Osteoblast (primary cell): ENCODE measurements at places on chromosomes 11 and 22. TPM values are rescaled to one million over a fixed set of nuclear protein-coding genes. Genes with fewer than 3 reads are reported as not detected.

Gene GAB4
- not detected in 2 replicates for total RNA-seq

Gene SYCE3
- total RNA-seq = not detected in 2 replicates

Gene ZP1
- total RNA-seq = under 0.01 and 0.36 TPM in 2 replicates

Gene MMP27
- total RNA-seq = not detected in 2 replicates

Gene MTFP1
- total RNA-seq = 5.3 and 6.9 TPM in 2 replicates

Gene TMPRSS13
- not detected in 2 replicates for total RNA-seq

GRCh38 chr11:40100162-40100553 lies 1359.3 kb downstream of the LRRC4C start:
- no peaks in the 10 kb centered on the region for H3K36me3 ChIP-seq
- no peak for DNase-seq
- H3K27me3 ChIP-seq = no peaks in the 10 kb centered on the region
- H3K4me3 ChIP-seq = no peak overlapping the region

- peak overlapping the region; percentile 82 for H3K27ac ChIP-seq
- DNase-seq = peak; percentile 99
Observed at GRCh38 chr11:3123761-3124733, 41.1 kb downstream of the OSBPL5 start.

GRCh38 chr11:93132836-93133235 lies 65.0 kb downstream of the SLC36A4 start:
- H3K27me3 ChIP-seq = no peaks in the 10 kb centered on the region
- H3K4me1 ChIP-seq = peaks cover 7% of the 10 kb centered on the region
- H3K36me3 ChIP-seq = no peaks in the 10 kb centered on the region
- H3K4me3 ChIP-seq = no peak overlapping the region
- H3K27ac ChIP-seq = no peak overlapping the region

- H3K27ac ChIP-seq = peak overlapping the region; percentile 97
- no peaks in the 10 kb centered on the region for H3K27me3 ChIP-seq
- H3K4me1 ChIP-seq = peaks cover 46% of the 10 kb centered on the region
- H3K36me3 ChIP-seq = peaks cover 9% of the 10 kb centered on the region
Observed at GRCh38 chr11:128716661-128717210, 22.9 kb downstream of the FLI1 start.

DNA sequence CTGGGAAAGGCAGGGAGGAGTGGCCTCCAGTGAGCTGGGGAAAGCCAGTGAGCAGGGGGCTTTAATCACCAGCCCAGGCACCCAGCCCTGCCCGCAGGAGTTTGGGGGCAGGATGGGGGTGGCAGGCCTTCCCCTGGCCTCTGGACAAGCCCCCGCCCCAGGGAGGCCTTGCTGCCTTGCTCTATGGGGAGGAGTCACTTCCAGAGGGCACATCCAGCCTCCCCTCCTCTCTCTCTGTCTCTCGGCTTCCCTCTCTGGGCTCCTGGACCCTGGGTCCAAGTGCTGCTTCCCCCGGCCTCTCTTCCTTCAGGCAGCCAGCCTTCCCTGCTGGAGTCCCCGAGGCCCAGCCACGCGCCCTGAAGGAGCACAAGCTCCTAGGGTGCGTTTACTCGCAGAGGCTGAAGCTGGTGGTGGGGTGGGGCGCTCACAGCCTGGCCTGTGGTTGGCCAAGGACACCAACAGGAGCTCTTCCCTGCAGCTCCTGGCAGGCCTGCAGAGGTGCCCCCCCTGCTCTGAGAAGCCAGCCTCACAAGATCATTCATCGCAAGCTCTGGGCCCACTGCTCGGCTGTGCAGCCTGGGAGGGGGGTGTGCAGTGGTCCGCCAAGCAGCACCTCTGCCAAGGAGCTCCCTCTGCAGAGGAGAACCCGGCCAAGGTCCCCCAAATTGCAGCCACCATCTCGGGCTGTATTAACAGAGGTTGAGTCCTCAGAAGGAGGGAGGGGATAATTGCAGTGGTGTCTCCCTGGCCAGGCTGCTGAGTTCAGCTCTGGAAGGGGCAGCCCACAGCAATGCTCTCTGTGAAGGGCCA lies 25.4 kb downstream of the OSBPL5 start:
- H3K27me3 ChIP-seq = no peaks in the 10 kb centered on the region
- DNase-seq = peak; percentile 81
- no peaks in the 10 kb centered on the region for H3K4me1 ChIP-seq
- no peaks in the 10 kb centered on the region for H3K36me3 ChIP-seq

- H3K27ac ChIP-seq = no peak overlapping the region
- H3K4me1 ChIP-seq = no peaks in the 10 kb centered on the region
- H3K27me3 ChIP-seq = peaks cover 6% of the 10 kb centered on the region
- no peaks in the 10 kb centered on the region for H3K36me3 ChIP-seq
Observed at GRCh38 chr11:111439901-111440300, 60.8 kb upstream of the POU2AF1 start.

DNA sequence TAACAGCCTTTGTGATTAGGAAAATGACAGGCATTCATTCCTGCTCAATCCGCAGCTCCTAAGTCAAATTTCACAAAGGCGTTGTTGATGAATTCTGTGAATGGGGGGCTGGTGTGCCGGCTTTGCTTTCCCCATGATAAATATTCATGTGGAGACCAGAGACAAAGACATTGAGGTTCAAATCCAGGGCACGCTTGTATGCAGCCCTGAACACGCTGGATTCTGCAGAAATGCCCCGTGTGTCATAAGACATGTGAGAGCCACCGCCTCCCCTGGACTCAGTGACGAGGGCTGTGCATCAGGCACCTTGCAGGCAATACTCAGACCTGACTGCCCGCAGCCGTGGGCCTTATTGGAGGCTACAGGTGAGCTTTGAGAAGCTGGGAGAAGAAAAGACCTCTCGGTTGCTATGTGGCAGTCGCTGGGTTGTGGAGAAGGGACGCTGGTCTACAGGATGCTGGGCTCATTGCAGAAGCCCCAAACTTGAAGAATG lies 906.2 kb downstream of the BRD1 start:
- H3K27ac ChIP-seq = no peak overlapping the region
- peak; percentile 31 for DNase-seq
- H3K4me1 ChIP-seq = no peaks in the 10 kb centered on the region
- H3K27me3 ChIP-seq = no peaks in the 10 kb centered on the region
- H3K36me3 ChIP-seq = no peaks in the 10 kb centered on the region

- peak; percentile 93 for DNase-seq
- peaks cover 19% of the 10 kb centered on the region for H3K27me3 ChIP-seq
- H3K27ac ChIP-seq = no peak overlapping the region
- H3K4me3 ChIP-seq = no peak overlapping the region
- H3K36me3 ChIP-seq = no peaks in the 10 kb centered on the region
Observed at GRCh38 chr11:117807482-117808327, 10.7 kb upstream of the DSCAML1 start.

DNA sequence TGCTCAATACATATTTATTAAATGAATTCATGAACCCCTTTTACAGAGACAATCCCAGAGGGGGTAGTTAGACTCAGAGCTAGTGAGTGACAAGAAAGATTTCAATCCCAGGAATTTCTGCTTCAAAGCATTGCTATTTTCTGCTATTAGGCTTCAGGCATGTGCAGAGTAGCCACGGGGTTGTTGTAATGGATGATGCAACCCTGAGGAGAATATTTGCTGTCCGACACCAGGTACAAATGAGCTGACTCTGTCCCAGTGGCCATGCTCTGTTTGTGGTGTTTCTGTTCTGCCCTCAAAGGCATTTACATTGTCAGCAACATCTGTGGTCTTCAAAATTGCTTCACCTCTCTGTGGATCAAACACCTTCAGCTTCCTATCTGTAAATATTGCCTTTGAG lies 102.6 kb downstream of the CSNK2A3 start:
- H3K36me3 ChIP-seq = no peaks in the 10 kb centered on the region
- no peak overlapping the region for H3K4me3 ChIP-seq
- DNase-seq = no peak
- H3K4me1 ChIP-seq = no peaks in the 10 kb centered on the region
- no peak overlapping the region for H3K27ac ChIP-seq

- H3K36me3 ChIP-seq = no peaks in the 10 kb centered on the region
- H3K27ac ChIP-seq = no peak overlapping the region
- no peaks in the 10 kb centered on the region for H3K4me1 ChIP-seq
- no peaks in the 10 kb centered on the region for H3K27me3 ChIP-seq
- no peak overlapping the region for H3K4me3 ChIP-seq
- no peak for DNase-seq
Observed at GRCh38 chr11:13889552-13890249, 72.8 kb upstream of the SPON1 start.

DNA sequence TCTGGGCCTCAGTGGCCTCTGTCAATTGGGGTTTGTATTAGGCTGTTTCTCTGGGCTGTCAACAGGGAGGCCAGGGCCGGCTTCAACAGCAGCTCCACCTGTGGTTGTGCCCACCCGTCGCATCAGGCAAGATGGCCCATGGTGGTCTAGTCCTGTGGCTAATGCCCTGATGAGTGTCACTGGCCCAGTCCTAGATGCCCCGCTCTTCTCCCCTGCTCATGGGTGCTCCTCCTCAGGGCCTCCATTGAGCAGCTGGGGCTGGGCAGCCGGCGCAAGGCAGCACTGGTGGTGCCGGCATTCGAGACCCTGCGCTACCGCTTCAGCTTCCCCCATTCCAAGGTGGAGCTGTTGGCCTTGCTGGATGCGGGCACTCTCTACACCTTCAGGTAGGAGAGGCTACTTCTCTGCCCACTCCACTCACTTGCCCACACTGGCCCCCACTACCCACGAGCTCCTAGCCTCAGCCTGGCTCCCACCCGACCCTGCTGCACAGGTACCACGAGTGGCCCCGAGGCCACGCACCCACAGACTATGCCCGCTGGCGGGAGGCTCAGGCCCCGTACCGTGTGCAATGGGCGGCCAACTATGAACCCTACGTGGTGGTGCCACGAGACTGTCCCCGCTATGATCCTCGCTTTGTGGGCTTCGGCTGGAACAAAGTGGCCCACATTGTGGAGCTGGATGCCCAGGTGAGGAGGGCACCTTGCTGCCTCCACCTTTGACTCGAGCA lies 5.4 kb downstream of the LARGE2 start:
- H3K27ac ChIP-seq = no peak overlapping the region
- no peaks in the 10 kb centered on the region for H3K4me1 ChIP-seq
- peaks cover 33% of the 10 kb centered on the region for H3K27me3 ChIP-seq
- H3K4me3 ChIP-seq = no peak overlapping the region
- H3K36me3 ChIP-seq = peaks cover under 1% of the 10 kb centered on the region
